ENCODE measurements at places on chromosomes 7 and 10.

DNA sequence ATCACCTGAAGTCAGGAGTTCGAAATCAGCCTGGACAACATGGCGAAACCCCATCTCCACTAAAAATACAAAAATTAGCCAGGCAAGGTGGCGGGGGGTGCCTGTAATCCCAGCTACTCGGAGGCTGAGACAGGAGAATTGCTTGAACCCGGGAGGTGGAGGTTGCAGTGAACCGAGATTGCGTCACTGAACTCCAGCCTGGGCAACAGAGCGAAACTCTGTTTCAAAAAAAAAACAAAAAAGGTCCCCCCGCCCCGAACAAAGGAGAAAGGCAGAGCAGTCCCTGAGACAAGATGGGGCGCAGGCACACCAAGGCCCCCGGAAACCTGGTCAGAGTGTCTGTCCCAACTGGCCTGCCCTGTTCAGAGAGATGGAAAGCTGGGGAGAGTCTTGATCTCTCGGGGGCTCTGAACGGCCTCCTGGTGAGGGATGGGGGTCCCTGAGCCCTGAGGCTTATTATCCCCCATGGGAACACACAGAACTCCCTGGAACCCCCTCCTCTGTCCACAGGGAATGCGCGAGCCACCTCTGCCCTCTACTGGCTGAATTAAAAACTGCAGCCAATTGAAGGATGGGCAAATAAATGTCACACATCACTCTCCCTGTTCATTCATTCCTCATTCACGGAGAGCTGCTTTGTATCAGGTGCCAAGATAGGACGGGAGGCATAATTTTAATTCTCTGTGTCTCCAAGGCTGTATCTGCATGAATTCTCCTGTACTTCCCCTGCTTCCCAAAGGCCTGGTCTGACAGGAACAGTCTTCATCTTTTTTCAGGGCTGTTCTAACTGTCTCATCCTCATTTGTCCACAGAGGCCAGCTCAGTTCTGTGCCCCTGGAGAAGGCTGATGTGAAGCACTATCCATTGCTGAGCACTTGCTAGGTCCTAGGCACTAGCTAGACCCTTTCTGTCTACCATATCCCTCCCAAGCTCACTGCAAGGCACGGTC, 28.9 kb downstream of the MAT1A start:
- DNase-seq: peak; percentile 47

DNA sequence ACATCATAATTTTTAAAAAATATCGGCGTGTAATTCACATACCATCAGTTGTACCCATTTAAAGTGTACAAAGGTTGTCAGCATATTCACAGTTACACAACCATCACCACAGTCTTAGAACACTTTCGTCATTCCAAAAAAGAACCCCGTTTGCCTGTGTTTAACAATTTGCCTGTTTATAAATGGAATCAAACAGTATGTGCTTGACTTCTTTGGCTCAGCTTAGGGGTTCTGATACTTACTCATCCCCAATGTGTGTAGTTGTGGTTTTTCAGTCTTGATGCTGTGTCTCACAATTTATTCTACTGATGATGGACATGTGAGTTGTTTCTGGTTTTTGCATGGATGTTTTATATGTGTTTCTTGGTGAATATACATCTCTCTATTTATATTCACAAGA, 50.0 kb downstream of the PRPF18 start:
- no peak for DNase-seq

DNA sequence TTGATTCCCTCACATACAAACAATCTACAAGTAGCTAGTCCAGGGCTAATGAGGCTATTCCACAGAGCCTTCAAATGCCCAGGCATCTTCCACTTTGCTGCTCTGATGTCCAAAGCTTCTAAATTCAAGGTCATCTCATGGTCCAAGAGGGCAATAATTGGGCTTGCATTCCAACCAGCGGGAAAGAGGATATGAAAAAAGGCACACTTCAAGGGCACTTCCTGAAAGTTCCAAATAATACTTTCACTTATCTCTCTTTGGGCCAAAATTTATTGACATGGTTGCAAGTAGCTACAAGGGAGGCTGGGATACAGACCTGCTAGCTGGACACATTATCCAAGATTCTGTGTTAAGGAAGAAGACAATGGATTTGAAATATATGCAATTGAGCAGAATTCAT, 25.2 kb upstream of the APBB1IP start:
- no peak for DNase-seq

DNA sequence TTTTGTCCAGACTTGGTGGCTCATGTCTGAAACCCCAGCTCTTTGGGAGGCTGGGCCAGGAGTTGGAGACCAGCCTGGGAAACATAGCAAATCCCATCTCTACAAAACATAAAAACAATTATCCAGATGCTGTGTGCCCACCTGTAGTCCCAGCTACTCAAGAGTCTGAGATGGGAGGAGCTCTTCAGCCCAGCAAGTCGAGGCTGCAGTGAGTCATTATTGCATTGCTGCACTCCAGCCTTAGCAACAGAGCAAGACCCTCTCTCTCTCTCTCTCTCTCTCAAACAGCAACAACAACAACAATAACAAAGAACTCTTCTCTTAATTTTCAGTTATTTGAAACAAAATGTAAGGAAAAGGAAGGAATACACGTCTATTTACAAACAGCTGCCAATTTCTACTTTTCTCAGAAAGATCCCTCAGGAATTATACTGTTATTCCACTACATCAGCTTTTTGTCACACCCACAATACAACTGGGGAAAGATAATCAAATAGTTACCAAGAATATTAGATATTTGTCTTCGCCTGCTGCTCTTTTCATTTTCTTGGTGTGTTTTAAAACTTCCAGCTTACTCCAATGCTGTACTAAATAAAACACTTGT, 5.1 kb upstream of the TSPAN12 start:
- no peak for DNase-seq

DNA sequence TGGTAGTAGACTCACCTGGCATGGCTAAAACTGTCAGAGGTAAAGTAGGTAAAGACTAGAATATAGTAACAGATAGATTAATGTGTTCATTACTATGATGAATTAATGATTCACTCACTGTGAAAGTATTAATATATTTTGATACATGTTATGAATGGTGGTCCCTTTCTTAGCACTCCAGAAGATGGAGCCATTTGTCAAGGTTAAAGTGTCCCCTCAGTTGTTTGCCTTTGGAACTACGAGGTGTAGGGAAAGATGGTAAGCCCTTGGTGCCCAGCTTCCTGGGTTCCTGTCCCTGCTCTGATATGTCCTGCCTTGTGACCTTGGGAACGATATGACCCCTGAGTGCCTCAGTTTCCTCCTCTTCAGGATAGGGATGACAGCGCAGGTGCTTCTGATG, 49.4 kb downstream of the HTRA1 start:
- DNase-seq: no peak

- no peak for DNase-seq
Measured at GRCh38 chr7:39594988-39595620, 28.3 kb upstream of the RALA start.

- DNase-seq: no peak
Measured at GRCh38 chr10:11224792-11225416, 207.2 kb downstream of the CELF2 start.

DNA sequence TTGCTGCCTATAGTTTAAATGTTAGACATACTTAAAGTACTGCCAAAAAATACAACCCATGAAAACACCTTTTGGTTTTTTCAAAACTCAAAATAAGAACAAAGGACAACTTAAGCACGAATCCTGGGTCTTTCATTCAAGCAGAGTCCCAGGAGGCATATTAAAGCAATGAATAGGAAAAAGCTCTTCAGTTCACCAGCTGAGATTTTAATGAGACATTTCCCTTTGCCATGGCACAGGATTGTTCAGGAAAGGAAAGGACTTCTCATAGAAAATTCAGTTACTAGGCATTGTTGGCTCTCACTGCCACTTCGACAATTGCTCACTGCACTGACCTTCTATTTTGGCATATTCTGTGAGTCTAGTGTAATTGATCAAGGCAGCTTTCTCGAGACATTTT, 133.5 kb upstream of the FEZF1 start:
- DNase-seq: no peak

- DNase-seq: no peak
Measured at GRCh38 chr7:29496355-29497020, 67.1 kb upstream of the PRR15 start.
